ENCODE measurements at places on chromosomes 2 and 18.

DNA sequence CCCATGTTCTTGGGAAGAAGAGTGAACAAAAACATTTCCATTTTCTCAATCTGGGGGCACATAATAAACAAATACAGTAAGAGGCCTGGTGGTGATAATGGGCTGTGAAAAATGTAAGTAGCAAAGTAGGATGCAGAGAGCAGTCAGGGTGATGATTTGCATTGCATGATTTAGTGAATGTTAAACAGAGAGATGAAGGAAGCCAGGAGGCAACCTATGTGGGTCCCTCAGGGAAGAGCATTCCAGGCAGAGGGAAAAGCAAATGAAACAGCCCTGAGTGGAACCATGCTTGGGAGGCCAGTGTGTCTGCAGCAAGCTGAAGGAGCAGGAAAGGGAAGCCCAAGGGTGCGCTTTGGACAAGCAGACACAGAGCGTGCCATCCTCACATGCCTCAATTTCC lies 5.4 kb downstream of the VIT start:
- DNase-seq = no peak

GRCh38 chr18:57441071-57441794 lies 6.1 kb downstream of the ONECUT2 start:
- DNase-seq = no peak

DNA sequence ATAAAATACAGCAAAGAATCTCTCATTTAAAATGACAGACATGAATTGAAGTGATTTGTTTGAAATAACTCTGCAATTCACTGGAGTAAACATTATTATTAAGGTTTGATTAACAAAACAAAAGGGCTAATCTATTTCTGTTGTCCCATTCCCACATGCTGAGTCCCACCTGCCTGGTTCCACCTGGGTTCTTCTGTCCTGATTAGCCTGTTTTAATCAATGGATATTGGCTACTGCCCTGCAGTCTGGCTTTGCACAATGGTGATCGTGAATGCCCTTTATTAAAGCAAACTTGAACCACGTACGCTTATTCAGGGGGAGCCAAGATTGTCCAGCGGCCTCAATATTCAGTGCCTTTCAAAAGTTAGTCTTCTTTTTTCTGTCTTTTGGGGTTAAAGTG lies 72.8 kb upstream of the CDH19 start:
- no peak for DNase-seq

- no peak for DNase-seq
These were observed 83.4 kb downstream of the ZFP36L2 start for GRCh38 chr2:43142921-43143438.

DNA sequence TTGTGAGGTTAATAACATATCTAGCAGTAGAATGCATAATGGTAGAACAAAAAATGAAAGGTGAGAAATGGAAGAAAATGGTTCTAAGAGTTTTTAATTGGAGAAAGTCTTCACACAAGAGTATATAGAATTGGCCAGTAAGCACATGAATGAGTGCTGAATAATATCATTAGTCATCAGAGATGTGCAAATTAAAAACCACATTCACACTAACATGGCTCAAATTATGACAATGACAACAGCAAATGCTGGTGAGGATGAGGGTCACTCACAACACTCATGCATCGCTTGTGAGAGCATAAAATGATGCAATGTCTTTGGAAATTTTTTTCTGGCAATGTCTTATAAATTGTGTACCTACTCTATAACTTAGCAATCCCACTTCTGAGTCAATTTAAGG lies 1355.4 kb upstream of the ACVR2A start:
- no peak for DNase-seq

DNA sequence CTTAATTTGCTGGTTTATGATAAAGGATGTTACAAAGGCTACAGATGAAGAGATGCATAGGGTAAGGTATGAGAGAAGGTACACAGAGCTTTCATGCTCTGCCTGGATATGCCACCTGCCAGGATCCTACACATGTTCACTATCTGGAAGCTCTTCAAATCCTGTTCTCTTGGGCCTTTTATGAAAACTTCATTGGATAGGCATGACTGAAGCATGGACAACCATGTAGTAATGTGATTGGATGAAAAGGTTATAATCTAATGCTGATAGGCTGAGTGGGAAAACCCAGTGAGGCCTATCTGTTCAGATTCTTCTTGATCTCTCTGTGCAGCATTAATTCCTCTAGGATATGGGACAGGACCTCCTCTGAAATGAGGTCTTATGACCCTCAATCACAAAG lies 26.8 kb downstream of the HNMT start:
- no peak for DNase-seq

Measured in activated T-helper 1 cell treated with anti-CD3 and anti-CD28 coated beads, Interleukin-2, amount 50 U/mL, for 16 hours (primary cell).